ENCODE measurements at places on chromosomes 7 and 10. TPM values are rescaled to one million over a fixed set of nuclear protein-coding genes. Genes with fewer than 3 reads are reported as not detected.

The AKR1B1 gene
- total RNA-seq: 6.3 TPM

The LRRC4 gene
- total RNA-seq: 0.07 TPM

The TAS2R5 gene
- total RNA-seq: 1.1 TPM

The CYP26C1 gene
- 0.16 TPM for total RNA-seq

DNA sequence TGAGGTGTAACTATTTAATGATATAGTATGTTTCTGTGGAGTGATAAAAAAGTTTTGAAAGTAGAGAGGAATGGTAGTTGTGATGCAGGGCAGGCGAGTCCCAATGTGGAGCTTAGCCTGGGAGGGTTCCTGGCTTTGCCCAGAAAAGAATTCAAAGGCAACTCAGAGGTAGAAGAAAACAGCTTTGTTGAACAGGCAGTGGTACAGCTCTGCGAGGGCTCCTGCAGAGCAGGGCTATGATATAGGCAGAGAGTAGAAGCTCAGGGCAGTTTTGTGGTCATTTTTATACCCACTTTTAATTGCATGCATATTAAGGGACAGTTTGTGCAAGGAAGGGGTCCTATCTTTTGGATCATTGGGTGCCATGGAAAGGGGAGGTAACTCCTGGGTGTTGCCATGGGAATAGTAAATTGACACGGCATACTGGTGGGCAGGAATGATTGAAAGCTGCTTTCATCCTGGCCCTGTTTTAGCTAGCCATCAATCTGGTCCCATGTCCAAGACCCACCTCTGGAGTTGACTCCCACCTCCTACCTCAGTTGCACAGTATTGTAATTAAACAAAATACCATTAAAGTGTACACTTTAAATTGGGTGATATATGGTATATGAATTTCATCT lies 12.4 kb downstream of the CYP2C8 start:
- H3K36me3 ChIP-seq: no peaks in the 10 kb centered on the region
- DNase-seq: no peak
- no peak overlapping the region for H3K4me3 ChIP-seq
- no peaks in the 10 kb centered on the region for H3K27me3 ChIP-seq
- H3K4me1 ChIP-seq: no peaks in the 10 kb centered on the region

DNA sequence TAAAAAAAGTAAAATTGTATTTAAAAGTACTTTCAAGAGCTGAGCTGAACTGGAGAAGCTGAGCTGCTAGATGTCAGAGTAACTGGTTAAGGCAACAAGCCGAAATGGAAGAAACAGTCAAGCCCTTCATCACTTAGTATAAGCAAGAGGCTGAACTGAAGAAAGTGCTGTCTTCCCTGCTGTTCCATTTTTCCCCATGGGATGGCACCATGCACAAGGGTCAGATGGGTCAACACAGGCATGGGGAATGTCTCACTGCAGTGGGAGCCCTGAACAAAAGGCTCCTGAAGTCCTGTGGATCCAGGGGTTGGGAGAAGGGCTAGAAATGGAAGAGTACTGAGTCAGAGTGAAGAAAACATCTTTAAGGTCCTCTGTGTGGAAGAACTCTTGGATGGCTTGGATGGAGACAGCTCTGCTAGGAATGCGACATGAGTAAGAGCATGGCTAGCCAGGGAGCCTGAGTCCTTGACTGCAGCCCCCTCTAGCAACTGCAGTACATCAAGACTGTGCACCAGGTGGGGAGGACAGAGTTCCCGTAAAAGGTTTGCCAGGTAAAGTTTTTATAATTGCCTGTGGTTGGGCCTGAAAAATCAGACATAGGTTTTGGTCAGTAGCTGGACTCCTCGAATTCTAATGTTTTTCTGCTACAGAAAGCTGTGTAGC lies 348.3 kb downstream of the GPR158 start:
- H3K36me3 ChIP-seq: no peaks in the 10 kb centered on the region
- no peak overlapping the region for H3K4me3 ChIP-seq
- peak; percentile 19 for DNase-seq
- H3K27ac ChIP-seq: no peak overlapping the region
- H3K4me1 ChIP-seq: no peaks in the 10 kb centered on the region
- H3K27me3 ChIP-seq: no peaks in the 10 kb centered on the region

DNA sequence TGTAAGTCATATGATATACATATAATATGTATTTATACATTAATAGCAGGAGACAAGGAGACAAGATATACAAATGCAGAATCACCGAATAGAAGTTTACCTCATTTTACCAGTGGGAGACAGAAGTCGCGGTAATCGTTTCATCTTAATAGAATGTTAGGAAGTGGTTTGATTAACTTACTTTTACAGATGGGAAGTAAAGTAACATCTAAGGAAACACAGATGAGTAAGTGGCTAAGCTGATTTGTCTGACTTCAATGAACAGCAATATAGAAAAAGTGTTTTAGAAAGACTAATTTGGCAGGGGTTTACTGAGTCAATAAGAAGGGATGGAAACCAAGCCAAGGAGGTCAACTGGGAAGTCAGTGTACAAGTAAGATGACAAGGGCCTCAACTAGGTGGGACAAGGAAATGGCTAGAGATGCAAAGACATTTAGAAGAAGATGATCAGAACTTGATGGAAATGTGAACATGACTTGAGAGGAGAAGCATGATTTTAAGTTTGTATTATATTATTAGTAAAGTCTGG lies 36.2 kb upstream of the FAM133B start:
- no peaks in the 10 kb centered on the region for H3K4me1 ChIP-seq
- H3K27ac ChIP-seq: no peak overlapping the region
- no peaks in the 10 kb centered on the region for H3K27me3 ChIP-seq
- DNase-seq: no peak

DNA sequence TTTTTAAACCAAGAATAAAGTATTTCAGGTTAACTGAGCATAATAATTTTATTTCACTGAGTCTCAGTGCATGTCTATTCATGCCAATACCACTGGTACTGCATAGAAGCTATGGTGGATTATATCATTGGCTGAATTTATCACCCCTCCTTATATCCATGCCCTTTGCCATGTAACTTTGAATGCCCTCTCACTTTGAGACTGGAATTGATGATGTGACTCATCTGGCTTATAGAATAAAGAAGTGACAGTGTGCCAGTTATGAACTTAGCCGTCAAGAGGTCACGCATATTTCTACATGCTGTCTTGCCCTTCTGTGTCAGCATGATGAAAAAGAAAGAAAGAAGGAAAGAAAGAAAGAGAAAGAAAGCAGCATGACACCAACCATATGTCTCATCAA lies 20.7 kb upstream of the ABLIM1 start:
- no peaks in the 10 kb centered on the region for H3K36me3 ChIP-seq
- H3K27me3 ChIP-seq: no peaks in the 10 kb centered on the region
- no peak overlapping the region for H3K27ac ChIP-seq
- H3K4me3 ChIP-seq: no peak overlapping the region

DNA sequence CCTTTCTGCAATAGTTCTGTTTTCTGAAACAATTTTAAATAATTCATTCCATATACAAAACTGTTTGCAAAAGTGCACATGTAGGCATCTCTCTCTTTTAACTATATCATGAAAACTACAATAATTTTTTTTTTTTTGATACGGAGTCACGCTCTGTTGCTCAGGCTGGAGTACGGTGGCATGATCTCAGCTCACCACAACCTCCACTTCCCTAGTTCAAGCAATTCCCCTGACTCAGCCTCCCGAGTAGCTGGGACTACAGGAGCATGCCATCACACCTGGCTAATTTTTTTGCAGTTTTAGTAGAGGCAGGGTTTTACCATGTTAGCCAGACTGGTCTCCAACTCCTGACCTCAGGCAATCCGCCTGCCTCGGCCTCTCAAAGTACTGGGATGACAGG lies 44.0 kb upstream of the SEMA3A start:
- no peak overlapping the region for H3K27ac ChIP-seq
- H3K36me3 ChIP-seq: no peaks in the 10 kb centered on the region
- H3K4me3 ChIP-seq: no peak overlapping the region
- no peaks in the 10 kb centered on the region for H3K27me3 ChIP-seq
- no peak for DNase-seq

DNA sequence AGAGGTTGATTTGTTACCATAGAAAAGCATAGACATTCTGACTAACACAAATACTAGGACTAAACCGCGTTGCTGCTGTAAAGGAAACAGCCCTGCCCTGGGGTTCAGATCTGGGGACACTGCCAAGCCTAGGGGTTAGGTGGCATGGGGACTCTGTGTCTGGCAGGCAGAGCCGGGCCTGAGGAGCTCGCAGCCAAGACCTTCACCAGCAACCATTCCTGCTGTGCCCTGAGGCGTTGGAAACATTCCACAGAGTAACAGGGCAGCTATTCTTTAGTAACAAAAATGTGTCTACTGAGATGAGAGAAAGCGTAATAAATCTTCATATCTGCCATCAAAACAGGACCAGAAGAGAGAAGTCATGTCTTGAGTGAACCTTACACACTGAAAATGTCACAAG lies 280.5 kb downstream of the POM121L12 start:
- no peaks in the 10 kb centered on the region for H3K4me1 ChIP-seq
- no peaks in the 10 kb centered on the region for H3K36me3 ChIP-seq
- DNase-seq: no peak
- no peak overlapping the region for H3K4me3 ChIP-seq

DNA sequence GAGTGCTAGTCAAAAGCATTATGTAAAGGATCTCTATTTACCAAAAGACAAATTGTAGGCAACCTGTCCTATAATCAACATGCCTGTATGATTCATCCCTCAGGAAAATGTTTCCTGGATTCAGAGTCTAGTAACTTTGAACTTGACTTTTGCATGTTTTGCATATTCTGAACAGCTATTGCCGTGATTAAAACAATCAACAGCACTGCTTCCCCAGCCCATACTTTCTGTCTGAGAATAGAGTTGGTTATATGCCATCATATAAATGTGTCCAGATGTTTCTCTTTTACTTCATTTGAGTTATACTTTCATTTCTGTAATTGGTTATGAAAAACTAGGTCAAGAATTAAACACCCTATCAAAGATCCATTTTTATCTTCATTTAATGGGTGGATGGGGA lies 83.5 kb downstream of the ZMYND11 start:
- no peak for DNase-seq
- H3K27ac ChIP-seq: no peak overlapping the region
- H3K4me3 ChIP-seq: no peak overlapping the region
- no peaks in the 10 kb centered on the region for H3K36me3 ChIP-seq

GRCh38 chr7:468681-469562 lies 50.7 kb downstream of the PDGFA start:
- no peak overlapping the region for H3K4me3 ChIP-seq
- H3K27me3 ChIP-seq: no peaks in the 10 kb centered on the region
- no peak for DNase-seq
- peaks cover 44% of the 10 kb centered on the region for H3K4me1 ChIP-seq
- no peaks in the 10 kb centered on the region for H3K36me3 ChIP-seq

- no peak overlapping the region for H3K27ac ChIP-seq
- no peaks in the 10 kb centered on the region for H3K36me3 ChIP-seq
- no peaks in the 10 kb centered on the region for H3K4me1 ChIP-seq
- H3K4me3 ChIP-seq: no peak overlapping the region
- H3K27me3 ChIP-seq: peaks cover 17% of the 10 kb centered on the region
These were observed 103.4 kb upstream of the SDK1 start for GRCh38 chr7:3197567-3198213.

- H3K27me3 ChIP-seq: no peaks in the 10 kb centered on the region
- no peak overlapping the region for H3K27ac ChIP-seq
- peaks cover 57% of the 10 kb centered on the region for H3K36me3 ChIP-seq
- no peak overlapping the region for H3K4me3 ChIP-seq
- DNase-seq: no peak
These were observed 34.0 kb downstream of the ERLIN1 start for GRCh38 chr10:100151723-100152300.

- no peaks in the 10 kb centered on the region for H3K36me3 ChIP-seq
- H3K4me3 ChIP-seq: no peak overlapping the region
- no peak overlapping the region for H3K27ac ChIP-seq
- DNase-seq: no peak
These were observed 4.9 kb upstream of the HOXA10 start for GRCh38 chr7:27179030-27179429.

DNA sequence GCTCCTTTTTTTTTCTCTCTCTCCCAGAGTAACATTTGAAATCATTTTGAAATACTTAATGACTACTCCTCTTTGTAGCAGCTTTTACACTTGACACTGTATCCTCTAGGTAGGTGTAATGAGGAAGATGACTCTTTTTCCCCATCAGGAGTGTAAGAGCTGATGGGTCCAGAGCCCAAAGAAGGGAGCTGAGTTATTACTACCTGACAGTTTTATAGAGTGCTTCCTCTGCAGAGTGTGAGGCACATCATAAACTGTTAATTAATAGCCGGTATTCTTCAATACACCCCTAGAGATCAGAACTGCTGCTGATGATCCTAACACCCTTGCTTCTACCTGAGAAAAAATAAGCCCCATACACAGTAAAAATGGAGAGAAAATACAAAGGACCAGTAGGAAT lies 279.8 kb upstream of the SEMA3A start:
- no peaks in the 10 kb centered on the region for H3K27me3 ChIP-seq
- no peaks in the 10 kb centered on the region for H3K36me3 ChIP-seq
- no peaks in the 10 kb centered on the region for H3K4me1 ChIP-seq
- DNase-seq: no peak
- H3K4me3 ChIP-seq: no peak overlapping the region

DNA sequence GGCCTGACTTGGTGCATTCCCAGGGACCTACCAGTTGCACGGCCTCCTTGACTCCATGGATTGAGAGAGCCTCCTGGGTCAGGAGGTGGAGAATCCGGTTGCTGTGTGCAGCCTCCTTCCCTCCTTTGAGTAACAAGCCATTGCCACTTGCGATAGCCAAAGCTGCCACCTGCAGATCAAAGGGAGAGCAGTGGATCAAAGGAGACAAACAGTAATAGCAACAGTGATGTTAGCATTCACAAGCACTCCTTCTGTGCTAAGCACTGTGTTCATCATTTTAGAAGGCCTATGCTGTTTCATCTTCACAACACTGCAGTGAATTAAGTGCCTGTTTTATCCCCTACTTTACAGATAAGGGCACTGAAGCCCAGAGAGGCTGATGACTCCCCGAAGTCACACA lies 40.1 kb downstream of the ALDH18A1 start:
- H3K4me1 ChIP-seq: no peaks in the 10 kb centered on the region
- peaks cover 71% of the 10 kb centered on the region for H3K36me3 ChIP-seq
- DNase-seq: no peak
- no peaks in the 10 kb centered on the region for H3K27me3 ChIP-seq
- no peak overlapping the region for H3K4me3 ChIP-seq
- H3K27ac ChIP-seq: no peak overlapping the region

GRCh38 chr10:110700947-110701616 lies 56.9 kb downstream of the RBM20 start:
- no peaks in the 10 kb centered on the region for H3K36me3 ChIP-seq
- H3K4me3 ChIP-seq: no peak overlapping the region
- no peaks in the 10 kb centered on the region for H3K27me3 ChIP-seq
- H3K4me1 ChIP-seq: peaks cover 4% of the 10 kb centered on the region
- H3K27ac ChIP-seq: no peak overlapping the region

Measured in K562 (cell line).